Cardiac fibroblast (primary cell): ENCODE measurements at places on chromosomes 16 and 17.

DNA sequence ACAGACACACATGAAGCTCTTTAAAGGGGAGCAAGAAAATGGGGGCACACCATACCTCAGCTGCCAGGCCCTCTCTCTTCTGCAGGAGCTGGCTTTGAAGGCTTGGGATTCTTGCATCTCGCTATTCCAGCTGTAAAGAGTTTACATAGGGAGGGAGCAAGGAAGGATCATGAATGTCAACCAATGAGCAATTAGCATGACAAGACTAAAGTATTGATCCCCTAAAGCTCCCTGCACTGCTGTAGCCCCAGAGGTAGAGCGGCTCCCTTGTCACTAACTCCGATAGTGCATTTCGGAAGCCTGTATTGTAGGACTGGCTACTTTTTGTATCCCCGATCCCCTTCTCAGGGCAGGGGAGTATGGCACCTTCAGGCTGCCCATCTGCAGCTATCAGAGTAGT, 113.4 kb upstream of the PMFBP1 start:
- DNase-seq = no peak

GRCh38 chr17:28317966-28318758, 838 bp upstream of the TMEM97 start:
- DNase-seq = no peak

- no peak for DNase-seq
Measured at GRCh38 chr16:59410451-59410850, 676.3 kb upstream of the GOT2 start.

DNA sequence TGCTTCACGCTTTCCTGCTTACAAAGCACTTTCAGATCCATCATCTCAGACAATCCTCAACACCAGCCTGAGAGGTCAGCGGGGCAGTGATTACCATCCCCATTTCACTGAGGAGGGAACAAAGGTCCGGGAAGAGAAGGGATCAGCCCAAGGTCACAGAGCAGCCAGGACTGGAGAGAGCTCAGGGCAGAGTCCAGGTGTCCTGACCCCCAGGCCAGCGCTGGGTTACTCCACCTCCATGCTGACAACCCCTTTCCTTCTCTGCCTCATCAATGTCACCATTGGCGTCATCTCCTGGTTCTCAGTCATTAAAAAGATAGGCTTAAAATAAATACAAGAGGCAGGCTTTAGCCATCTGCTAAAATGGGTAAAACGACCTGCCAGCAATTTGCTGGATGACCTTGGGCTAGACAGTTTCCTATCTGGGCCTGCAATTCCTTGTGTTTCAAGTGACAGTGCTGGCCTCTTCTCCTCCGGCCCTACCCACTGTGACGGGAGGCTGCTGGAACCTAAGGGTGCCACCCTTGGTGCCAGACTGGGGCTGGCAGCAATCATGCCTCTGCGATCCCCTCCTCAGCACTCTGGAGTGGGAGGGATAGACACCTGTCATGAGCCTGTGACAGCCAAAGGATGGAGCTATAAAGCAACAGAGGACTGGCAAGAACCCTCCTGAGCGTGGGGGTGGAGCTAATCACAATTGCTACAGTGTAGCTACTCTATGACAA, 79.5 kb upstream of the CCL1 start:
- DNase-seq = no peak

DNA sequence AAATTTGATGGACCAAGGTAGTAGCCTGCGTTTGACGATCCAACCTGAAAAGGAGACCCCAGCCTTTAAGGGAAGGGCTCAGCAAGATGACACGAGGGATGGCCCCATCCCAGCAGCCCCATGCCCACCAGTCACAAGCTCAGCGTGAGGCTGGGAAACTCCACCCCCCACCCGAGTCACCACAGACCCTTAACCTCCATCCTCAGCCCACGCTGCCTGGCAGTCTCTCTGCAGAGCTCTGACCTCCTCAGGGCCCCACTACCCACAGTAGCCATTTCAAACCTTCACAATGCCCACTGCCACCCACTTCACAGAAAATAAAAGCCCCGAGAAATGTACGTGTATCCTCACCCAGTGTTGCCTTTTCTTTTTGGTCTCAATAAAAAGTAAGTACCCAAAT, 18.7 kb downstream of the USP36 start:
- no peak for DNase-seq

GRCh38 chr17:59366773-59367656, 35.6 kb downstream of the YPEL2 start:
- DNase-seq = peak; percentile 67

DNA sequence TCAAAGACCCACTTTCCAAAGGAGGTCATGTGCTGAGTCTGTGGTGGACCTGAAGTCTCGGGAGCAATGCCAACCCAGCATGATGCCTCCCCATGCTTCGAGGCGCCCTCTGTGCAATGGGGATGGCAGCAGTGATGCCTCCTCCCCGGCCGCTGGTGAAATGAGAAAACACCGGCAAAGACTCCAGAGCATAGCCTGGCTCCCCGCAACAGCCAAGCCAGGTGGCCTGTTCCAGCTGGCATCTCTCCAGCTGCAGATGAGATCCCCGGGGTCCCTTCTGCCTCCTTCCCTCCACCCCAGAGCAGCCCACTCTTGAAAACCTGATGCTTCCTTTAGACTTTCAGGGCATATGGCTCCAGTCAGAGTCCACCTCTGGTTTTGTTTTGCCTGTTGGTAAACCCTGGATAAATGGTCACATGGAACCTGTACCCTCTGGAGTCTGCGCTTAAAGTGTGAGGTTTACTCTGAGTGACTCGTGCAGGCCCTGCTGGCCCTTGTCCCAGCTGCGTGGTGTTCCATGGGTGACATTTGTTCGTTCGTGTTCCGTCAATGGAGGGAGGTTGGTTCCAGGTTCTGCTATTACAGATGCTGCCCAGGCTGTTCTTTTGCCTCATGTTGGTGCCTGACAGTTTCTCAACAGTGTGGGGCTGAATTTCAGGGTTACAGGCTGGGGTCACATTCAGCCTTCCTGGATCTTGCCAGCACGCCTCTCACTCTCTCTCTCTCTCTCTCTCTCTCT, 181.8 kb upstream of the CIBAR2 start:
- no peak for DNase-seq

DNA sequence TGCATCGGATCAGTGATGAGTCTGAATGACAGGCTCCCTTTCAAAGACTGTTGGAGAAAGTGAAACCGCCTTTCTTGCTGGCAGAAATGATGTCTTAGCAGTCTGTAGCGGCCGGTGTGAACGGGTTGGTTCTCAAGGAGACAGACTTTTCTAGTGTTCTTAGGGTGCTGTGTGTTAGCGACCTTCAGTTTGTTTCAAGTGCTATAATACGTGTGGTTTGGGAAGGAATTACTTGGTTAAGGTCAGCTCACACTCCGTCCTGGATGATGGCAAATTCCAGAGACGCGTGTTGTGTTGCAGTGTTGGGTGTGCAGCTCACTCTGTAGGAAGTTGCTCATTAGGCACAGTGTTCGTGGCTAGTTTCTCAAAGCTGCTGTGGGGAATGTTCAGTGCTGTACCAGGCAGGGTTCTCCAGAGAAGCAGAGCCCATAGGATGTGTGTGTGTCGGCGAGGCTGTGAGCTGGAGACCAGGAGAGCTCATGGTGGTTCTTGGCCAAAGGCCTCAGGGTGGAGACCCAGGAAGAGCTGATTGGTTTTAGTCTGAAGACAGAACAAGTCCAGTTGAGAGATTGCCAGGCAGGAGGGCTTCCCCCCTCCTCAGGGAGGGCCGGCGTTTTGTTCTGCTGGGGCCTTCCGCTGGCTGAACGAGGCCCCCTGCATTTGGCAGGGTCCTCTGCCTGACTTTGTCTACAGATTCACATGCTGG, 37.6 kb downstream of the ZNF750 start:
- peak; percentile 20 for DNase-seq

DNA sequence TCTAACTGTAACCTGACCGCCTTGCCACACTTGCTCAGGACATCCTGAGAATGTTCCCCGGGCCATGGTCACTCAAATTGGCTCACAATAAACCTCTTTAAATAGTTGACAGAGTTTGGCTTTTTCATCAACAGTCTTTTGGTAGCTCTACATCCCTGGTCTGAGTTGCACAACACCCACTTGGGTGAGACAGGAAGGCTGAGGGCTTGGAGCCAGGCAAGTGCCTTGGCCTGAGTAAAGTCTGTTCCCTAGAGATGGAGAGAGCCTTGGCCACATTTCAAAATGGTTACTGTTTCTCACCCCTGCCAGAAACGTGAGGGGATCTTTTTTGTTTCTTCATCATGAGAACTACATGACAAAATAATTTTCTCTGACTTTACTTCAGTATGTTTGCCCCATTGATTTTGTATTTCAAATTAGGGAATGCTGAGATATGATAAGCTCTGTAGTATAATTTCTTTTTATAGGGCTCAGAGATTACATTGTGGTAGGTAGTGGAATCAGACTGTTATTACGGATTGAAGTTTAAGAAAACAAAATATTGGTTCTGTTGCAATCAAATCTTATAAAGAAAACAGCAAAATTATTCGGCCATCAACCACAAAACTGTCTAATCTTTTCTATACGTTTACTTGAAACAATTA, 53.9 kb upstream of the NETO2 start:
- peak; percentile 89 for DNase-seq

DNA sequence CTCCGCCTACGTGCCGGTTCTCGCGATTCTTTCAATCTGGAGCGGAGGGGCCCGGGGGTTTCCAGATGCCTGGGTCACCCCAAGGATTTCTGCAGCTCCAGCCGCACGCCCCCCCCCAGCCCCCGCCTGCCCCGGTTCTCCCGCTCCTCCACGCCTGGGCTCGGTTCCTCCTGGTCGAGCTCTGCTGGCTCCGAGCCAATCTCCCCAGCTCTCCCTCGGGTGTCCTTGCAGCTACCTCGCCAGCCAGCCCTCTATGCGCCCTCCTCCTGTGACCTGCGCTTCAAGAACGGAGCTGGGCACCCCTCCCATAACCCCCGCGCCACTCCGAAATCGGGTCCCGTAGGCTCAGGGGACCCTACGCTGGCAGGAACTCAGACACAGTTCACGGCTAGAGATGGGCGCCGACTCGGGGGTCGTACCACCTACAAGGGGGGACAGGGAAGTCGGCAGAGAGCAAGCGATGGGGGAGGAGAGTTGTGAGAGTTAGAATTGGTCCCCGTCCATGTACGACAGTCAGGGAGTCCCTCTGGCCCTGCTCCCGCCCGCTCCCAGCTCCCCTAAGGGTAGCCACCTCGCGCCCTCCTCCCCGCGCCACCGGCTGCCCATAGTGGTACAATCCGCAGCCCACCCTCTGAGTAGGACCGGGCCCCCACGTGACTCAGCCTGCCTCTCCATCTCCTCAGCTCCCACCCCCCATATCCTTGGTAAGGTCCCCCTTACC, 961 bp downstream of the FGF11 start:
- DNase-seq = peak; percentile 12

DNA sequence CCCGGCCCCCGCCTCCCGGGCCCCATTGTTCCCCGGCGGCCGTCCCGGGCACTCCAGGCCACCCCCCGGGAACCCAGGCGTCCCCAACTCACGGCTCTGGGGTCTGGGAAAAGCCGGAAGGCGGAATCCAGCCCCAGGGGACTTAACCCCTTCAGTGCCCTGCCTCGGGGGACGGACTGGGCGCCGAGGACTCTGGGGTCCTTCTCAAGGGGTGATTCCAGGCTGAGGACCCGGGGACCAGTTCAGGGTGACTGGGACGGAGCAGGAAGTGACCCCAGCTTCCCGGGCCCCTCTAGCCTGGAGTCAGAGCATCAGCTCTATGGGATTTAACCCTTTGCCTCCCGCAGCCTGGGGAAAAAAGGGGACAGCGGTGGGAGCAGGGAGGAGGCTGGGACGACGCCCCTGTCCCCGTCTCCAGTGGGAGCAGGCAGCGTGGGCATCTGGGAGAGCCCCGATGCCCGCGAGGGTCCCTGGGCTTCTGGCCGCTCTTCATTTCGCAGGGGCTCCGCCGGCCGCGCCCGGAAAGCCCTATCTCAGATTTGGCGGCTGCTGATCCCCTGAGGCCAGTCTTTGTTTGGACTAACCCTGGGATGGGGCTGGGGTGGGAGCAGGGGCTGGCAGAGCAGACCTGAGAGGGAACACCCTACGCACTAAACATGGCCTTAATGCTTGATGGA, at the start of gene ZNF629:
ZNF629 (minus strand) TSS at position 270 of the 677 bp plus-strand sequence. CDS start 2,723 bp downstream, outside the sequence.
- DNase-seq = peak; percentile 73

DNA sequence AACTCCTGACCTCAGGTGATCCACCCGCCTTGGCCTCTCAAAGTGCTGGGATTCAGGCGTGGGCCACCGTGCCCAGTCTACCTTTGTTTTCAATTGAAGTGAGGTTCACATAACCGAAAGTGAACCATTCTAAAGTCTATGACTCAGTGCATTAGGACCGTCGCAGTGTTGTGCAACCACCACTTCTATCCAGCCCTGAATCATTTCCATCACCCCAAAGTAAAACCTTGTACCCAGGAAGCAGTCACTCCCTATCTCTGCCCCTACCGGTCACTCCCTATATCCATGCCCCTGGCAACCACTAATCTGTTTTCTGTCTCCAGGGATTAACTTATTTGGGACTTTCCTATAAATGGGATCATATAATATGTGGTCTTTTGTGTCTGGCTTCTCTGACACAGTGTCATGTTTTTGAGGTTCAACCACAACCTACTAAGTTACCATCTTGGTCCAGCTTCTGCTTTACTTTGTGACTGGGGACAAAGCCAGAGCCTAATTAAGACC, 28.3 kb upstream of the CDC42EP4 start:
- peak; percentile 97 for DNase-seq

DNA sequence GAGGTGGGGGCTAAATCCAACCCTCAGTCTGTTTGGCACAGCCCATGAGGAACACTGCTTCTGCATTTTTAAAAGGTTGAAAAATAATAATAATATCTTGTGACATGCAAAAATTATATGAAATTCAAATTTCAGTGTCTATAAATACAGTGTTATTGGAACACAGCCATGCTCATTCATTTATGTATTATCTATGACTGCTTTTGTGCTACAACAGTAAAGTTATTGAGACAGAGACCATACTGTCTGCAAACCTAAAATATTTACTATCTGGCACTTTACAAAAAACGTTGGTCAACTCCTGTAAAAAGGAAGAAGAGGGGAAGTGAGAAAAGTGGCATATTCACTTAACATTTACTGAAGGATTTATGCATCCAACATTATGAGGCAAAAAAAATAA, 3.1 kb downstream of the ABCA5 start:
- DNase-seq = no peak

DNA sequence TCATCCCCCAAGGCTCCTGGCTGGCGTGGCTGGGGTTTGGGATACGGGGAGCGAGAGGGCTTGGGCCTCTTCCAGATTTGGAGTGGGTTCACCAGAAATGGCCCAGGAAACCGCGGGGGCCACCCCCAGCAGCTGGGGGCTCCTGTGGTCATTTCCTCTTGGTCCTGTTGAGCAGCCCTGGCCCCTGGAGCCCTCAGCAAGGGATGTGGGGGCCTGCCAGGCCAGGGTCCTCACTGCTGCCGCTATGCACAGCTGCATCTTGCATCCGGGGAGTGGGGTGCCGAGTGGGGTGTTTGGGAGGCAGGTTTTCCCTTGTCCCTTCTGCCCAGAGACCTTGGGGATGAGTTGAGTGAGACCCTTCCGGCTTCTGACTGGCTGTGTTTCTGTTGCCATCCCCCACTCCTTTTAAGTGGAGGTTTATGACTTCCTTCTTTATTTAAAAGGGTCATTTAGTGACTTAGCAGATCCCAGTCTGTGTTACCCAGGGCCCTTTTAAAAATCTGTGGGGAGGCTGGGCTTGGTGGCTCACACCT, 319.8 kb downstream of the SEC14L1 start:
- no peak for DNase-seq
